ENCODE measurements at places on chromosomes 7 and 10. TPM values are rescaled to one million over a fixed set of nuclear protein-coding genes. Genes with fewer than 3 reads are reported as not detected.

DNA sequence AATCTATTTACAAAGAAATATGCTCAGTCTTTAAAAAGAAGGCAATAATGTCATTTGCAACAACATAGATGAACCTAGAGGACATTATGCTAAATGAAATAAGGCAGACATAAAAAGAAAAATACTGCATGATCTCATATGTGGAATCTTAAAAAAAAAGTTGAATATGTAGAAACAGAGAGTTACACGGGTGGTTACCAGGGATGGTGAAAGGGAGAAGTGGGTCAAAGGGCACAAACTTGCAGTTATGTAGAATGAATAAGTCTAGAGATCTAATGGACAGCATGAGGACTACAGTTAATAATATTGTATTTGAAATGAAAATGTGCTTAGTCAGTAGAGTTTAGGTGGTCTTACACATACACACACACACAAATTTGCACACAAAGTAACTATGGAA, 88.2 kb upstream of the CCDC71L start:
- DNase-seq, result no peak

CNPY1 gene
- not detected for polyA plus RNA-seq

DNA sequence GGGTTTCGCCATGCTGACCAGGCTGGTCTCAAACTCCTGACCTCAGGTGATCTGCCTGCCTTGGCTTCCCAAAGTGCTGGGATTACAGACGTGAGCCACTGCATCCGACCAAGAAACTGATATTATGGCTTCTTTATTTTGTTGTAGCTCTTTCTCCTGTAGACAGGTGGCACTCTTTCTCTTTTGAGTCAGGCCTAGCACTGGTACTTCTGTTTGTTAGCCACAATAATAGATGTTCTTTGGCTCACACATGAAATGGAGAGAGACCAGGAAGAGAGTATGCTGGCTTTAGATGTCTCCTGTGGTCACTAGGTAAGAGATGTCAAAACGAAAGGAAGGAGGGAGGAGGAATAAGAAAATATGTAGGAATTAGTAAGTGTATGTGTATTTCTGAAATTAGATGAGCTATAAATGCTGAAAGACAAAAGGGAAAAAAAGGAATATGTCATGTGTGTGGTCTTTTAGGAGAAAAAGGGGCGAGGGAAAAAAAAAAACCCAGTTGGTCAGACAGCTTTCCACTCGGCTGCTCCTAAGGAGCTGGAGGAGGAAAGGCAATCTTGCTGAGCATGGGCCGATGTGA, 78.7 kb downstream of the CLEC2L start:
- no peak for DNase-seq

GRCh38 chr7:147982307-147982706, 608.3 kb upstream of the C7orf33 start:
- no peak for DNase-seq

DNA sequence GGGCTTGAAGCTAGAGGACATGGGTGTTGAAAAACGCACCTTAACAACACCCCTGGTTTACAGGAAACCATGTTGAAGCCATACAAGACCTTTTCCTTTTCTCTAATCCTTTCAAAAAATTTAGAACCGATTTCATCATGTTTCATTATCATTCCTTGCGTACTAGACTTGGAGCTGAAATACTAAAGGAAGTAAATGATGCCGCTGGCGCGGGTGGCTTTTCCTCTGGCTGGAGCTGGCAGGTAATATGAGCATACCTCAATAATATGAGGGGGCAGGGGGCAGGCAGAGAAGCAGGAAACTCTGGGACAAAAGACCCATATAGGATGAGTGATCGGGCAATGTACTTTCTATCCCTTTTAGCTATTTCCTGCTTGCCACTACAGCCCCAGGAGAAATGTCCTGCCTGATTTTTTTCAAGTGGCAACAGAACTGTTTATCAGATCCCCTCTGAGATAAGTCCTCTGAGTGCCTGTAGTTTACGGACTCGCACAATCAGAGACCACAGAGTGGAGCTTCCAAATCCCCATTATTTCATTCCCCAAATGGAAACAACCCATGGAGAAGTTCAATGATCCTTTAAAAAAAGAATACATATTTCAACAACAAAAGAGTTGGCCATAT, 450.1 kb downstream of the KCNMA1 start:
- no peak for DNase-seq

DNA sequence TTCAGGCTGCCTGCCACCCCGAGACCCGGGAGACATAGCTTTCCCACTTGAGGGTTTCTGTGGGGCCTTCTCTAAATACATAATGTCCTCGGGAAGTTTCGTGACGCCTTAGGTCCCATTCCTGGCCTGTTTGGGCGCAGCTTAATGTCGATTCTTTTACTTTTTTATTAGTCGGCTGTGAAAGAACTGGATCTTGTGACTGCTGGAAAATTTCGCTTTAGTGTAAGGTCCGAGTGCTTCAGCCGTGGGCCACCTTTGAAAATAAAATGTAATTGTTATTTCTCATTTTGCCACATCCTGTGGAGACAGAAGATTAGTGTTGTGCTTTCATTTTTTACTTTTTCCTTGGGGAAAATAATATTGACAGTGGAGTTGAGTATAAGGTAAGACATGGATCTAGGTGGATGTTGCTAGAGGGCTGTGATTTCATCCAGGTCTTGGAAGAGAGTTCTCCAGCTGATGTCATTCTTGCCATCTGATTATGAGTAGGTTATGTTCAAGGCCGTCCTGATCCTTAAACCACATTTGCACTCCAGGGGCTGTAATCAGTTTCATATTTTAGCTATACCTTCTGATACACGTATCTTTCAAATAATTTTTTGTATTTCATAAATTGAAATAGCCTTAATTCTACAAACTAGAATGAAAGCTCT, 830 bp downstream of the RAB18 start:
- no peak for DNase-seq

DNA sequence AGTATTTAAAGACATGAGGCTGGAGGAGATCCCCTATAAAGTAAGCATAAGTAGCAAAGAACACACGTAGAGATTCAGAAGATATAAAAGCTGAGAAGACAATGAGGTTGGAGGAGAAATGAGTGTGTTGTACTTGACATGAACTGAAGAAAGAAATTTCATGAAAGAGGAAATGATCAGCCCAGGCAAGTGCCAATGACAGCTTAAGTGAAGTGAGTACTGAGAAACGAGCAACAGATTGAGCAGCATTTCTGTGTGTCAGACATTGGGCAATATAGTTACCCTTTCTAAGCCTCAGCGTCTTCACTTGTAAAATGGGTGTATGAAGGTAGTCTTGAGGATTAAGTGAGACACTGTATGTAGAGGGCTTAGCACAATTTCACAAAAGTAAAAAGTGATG, 4.8 kb upstream of the LIPA start:
- DNase-seq, result no peak

NME8 gene
- not detected for polyA plus RNA-seq

PHYHIPL gene
- polyA plus RNA-seq, result 19.6 TPM

DNA sequence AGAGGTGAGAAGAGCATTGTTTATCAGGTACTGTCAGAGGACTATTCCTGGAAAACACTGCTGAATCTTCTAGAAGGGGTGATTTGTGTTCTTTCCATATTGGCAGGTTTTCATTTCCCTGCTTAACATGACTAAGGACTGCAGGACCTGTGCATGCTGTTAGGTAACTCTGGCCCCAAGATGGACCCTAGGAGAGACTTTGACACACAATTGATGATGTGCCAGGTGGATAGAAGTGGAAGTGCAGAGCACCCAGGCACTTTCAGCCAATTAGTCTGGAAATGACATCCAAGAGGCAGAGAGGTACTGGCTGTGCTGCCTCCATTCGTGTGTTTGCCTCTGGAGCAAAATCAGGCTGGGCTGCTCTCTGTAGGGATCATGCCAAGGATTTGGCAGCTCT, 496.3 kb upstream of the GALNT17 start:
- no peak for DNase-seq

IKZF1 gene
- 1.5 TPM for polyA plus RNA-seq

DNA sequence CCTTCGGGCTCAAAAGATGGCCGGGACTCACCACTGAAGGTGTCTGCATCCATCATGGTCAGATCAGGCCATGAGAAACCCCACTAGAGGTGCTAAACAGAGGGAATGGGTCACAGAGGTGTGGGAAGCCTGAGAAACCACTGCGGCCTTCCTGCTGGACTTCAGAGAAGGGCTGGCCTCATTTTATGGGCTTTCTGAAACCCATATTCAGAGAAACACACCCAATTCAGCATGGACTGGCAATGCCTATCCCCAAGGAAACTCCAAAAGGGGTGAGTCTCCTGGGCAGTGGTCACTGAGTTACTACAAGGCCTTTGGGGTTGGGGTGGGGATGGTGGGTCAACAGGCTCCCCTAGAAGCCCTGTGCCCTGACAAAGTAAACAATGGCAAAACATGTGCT, 58.0 kb downstream of the DLG5 start:
- no peak for DNase-seq

CLRN3 gene
- 17.0 TPM for polyA plus RNA-seq

- no peak for DNase-seq
These were observed 400.4 kb upstream of the POM121L12 start for GRCh38 chr7:52635021-52635420.

DNA sequence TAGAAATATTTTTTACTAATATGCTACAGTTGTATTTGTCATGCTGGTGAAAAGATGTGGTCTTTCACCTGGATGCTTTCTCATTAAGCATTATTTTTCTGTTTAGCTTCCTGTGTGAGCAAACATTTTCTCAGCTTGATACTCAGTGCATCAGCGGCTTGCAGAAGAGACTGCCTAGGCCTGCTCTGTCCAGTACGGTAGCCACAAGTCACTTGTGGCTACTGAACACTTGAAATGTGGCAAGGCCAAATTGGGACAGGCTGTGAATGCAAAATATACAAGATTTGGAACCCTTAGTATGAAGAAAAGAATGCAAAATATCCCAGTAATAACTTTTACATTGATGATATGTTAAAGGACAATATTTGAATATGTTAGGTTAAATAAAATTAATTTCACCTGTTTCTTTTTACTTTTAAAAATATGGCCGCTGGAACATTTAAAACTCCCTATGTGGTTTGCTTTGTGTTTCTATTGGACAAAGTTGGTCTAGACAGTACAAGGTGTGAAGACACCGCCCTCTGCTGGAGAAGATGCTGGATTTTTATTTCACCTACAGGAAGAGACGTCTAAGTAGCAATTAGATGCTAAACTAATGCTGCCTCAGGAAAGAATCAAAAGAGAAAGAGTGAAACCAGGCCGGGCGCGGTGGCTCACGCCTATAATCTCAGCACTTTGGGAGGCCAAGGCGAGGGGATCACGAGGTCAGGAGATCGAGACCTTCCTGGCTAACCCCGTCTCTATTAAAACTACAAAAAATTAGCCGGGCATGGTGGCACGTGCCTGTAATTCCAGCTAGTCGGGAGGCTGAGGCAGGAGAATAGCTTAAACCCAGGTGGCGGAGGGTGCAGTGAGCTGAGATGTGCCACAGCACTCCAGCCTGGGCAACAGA, 5.3 kb downstream of the SRGN start:
- peak; percentile 54 for DNase-seq

WNT8B gene
- 0.99 TPM for polyA plus RNA-seq

SFRP5 gene
- polyA plus RNA-seq, result 0.11 TPM

DNA sequence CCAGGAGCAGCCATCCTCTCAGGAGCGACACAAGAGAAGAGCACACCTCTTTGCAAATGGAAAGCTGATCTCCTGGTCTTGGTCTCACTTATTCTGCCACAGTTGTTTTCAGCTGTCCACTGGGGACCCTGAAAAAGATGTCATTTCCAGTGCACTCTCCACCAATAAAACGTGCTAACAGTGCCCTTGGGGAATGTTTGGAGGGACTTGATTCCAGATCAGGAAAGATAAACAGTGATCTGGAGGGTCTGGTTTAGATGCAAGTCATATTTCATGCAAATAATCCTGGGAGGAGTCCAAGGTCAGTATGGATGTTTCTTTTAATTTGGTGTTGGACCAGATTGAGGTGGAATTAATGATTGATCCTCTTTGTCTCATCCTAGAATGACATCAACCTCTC, 185.0 kb downstream of the CREB5 start:
- no peak for DNase-seq

- DNase-seq, result no peak
These were observed 27.1 kb downstream of the PRLHR start for GRCh38 chr10:118568327-118568848.

AGAP9 gene
- 4.9 TPM for polyA plus RNA-seq

DNA sequence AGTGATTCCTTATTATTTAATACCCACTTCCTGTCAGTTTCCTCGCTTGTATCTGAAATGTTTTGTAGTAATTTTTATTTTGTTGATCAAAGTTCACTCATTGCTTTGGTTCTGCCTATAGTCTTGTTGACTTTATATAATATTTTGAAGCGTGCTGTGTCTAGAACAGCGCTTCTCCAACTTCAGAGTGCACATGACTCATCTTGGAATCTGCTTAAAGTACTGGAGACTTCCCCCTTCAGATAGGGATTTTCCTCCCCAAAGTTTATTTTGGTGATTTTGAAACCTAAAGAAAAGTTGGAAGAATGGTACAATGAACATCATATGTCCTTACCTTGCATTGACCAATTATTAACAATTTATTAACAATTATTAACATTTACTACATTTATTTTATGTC, 5.8 kb downstream of the COMTD1 start:
- DNase-seq, result no peak

- no peak for DNase-seq
These were observed 195.0 kb upstream of the PLXNA4 start for GRCh38 chr7:132771301-132771730.

SLC26A3 gene
- polyA plus RNA-seq, result 0.17 TPM

GNGT1 gene
- not detected for polyA plus RNA-seq

DNA sequence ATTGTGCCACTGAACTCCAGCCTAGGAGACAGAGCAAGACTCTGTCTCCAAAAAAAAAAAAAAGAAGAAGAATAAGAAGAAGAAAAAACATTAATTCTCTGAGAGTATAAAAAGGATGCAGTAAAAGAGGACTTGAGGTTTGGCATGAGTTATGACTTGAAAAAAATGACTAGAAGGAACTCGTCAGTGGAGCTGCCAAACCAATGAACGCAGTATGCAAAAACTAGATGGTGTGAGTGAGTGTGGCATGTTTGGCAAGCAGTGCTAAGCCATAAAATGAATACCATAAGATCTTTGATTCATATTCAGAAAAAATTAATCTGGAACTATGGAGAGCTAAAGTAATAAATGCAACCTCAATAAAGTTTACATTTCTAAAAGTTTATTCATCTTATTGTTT, 68.6 kb upstream of the MEOX2 start:
- no peak for DNase-seq

GRCh38 chr7:40643664-40644063, 508.9 kb downstream of the SUGCT start:
- DNase-seq, result no peak

DNA sequence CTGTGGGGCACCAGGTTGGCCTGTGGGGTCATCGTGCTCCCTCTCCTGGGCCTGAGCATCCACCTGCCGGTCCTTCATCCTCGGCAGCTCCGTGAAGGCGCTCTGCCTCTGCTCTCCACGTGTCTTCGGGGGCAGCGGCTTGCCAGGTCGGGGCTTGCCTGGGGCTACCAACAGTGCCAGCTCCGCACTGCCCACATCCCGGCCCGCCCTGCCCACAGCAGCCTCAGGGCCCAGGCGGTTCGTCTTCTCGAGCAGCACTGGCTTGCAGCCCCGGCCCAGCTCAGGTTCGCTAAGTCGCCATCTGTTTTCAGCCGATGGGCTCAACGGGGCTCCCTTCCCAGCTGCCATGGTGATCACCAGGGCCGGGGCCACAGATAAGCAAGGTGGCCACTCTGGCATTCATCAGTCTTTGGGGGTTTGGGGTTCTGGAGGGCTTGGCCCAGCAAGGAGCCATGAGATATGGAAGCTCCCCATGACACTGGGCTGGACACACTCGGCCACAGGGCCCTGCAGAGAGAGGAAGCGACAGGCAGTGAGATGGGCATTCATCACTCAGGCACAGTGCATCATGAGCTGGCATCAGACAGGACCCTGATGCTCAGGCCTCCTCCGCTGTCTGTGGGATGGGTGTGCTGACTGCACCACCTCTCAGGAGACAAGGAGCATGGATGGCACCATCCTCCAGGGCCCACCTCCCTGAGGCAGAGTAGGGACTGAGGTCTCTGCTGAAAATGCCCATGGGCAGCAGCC, 15.5 kb downstream of the ZNF488 start:
- DNase-seq, result no peak
